ENCODE measurements at places on chromosomes 13 and 19.

DNA sequence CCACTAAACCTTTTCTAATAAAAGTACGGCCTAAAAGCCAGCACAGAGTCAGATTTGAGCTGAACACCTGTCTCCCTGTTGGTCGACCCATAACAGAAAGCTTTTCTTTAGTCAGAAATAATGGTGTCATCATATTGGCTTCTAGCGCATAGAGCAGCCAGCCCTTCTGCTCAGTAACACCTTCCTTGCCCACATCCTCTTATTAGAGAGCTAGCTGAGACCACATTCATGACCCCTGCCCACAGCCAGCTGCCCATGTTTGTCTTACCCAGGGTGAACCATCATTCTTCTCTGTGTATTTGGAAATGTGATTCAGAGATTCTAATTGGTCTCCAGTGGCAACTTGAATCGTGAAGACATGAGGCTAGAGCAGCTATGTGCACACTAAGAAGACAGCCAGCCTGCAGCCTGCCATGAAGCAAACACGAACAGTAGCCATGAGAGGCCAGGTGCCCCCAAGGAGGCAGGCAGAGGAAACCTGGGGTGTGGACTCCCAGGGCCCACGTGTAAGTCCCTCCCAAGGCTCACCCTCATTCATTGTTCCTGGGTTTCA lies 82.3 kb upstream of the PDCD5 start:
- DNase-seq = no peak

- DNase-seq = no peak
Measured at GRCh38 chr13:111407381-111408131, 87.1 kb downstream of the TEX29 start.

- DNase-seq = peak; percentile 59
Measured at GRCh38 chr19:3669947-3670795, 30.1 kb downstream of the PIP5K1C start.

DNA sequence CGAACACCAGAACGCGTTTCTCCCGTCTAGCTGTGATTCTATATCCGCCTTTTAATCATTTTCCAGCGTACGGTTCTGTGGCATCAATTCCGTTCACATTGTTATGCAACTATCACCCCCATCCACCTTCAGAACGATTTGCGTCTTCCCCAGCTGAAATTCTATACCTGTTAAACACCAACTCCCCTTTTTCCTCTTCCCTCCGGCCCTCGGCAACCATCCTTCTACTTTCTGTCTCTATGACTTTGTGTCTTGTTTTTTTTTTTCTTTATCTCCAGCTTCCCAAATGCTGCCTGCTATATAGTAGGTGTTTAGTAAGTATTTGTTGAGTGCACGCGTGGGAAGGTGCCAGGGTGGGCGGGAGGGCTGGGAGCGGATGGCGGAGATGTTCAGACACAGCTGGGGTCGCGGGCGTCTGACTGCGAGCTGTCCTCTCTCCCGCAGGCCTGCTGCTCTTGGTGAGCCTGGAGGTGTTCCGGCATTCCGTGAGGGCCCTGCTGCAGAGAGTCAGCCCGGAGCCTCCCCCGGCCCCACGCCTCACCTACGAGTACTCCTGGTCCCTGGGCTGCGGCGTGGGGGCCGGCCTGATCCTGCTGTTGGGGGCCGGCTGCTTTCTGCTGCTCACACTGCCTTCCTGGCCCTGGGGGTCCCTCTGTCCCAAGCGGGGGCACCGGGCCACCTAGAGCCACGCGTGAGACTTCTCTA lies 20.2 kb downstream of the CACNG6 start:
- no peak for DNase-seq

DNA sequence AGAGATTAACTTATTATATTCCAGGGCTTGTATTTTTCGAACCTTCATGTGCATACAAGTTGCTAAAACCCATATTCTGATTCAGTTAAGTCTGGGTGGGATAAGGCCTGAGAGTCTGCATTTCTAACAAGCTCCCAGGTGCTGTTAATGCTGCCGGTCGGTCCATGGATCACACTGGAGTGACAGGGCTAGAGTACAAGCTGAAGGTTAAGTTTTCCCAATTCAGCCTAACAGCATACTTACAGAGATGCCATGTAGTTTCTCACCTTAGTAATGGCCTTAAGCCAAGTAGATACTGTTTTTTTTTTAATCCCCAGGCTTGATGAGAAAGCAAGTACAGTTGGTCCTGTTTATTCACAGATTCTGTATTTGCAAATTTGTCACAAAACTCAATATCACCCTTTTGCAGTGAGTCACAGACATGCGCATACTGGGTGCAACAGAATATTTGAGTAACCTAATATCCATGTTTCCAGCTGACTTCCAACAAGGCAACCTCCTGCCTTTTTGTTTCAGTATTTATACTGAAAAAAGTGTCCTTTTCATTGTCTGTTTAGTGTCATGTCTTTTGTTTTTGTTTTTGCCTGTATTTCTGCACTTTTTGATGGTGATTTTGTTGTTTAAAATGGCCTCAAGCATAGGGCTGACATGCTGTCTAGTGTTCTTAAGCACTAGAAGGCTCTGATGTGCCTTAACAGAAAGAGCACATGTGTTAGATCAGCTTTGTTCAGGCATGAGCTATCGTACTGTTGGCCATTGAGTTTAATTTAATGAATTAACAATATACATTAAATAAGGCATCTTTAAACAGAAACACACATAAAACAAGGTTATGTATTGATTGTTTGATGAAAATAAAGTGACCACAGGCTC lies 875.0 kb downstream of the PCDH9 start:
- DNase-seq = no peak

DNA sequence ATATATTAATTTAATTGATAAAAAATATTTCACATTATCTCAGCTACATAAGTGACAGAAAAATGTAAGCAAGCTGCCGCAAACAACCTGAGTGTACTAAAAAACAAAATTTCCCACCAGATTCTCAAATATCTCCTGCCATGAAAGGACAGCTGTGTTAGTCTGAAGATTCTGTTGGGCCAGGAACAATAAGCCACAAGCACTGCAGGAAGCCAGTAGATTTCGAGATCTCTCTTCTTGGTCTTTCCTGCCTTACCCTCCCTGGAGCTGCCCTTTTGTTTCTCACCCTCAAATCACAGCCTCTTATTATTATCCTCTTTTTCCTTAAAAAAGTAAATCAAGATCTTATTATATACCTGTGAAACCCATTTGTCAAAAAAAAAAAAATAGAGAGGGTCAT lies 165.6 kb downstream of the EFNB2 start:
- no peak for DNase-seq

GRCh38 chr13:79679334-79679733 lies 198.4 kb downstream of the NDFIP2 start:
- no peak for DNase-seq

GRCh38 chr13:39414339-39414738 lies 188.7 kb downstream of the LHFPL6 start:
- DNase-seq = no peak

GRCh38 chr13:41962994-41963393 lies 2.1 kb upstream of the VWA8 start:
- no peak for DNase-seq

GRCh38 chr13:112675366-112675756 lies 14.5 kb upstream of the ATP11A start:
- no peak for DNase-seq

DNA sequence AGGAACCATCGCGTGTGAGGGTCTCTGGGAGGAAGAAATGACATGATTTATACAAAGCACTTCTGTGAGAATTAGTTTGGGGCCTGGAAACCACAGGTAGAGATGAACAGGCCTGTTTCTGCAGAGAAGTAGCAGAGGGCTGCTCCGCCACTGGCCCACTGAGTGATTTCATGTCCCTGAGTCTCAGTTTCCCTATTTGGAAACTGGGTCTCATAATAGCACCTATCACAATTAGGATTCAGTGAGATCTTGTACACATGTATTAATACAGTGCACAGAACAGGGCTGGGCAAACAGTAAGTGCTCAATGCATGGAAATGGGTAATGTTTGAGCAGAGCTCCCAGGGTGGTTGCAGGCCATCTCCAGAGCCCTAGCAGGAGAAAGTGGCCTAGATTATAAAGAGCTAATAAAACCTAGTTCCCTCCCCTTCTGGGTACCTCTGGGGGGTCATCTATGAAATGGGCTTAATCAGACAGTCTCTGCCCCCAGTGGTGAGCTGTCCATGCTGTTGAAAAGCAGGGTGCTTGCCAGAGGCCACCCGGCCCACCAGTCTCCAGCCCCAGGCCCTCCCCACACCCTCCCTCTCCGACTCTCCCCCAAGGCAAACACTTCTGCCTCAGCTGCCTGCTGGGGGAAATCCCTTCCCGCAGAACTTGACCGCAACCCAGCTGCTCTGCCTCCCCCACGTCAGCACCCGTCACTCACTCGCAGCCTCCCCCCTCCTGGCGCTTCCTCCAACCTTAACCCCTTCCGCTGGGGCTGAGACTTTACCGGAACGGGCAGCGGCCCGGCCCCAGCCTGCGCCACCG lies 4.5 kb downstream of the BCL3 start:
- no peak for DNase-seq

DNA sequence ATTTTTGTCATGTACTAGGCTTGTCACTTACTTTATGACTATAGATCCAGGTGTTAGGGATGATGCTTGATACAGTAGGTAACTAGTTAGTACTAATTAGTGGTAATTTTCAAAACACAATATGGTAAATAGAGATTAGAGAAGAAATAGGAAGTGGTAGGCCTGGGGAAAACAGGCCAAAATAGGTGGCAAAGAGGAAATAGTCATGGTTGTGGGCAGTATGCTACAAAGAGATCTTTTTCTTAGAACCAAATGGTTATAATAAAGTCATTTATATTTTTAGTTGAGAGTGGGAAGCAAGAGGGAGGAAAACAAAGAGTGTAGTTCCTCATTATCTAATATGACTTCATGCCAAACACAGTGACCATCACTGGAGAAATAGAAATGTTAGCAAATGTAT lies 9.1 kb upstream of the VWA8 start:
- DNase-seq = no peak

GRCh38 chr13:29193083-29193482 lies 372.9 kb downstream of the MTUS2 start:
- DNase-seq = no peak

GRCh38 chr19:55493645-55494171 lies 5.5 kb downstream of the SSC5D start:
- no peak for DNase-seq

- DNase-seq = no peak
Measured at GRCh38 chr13:42539670-42540069, 34.3 kb upstream of the TNFSF11 start.

GRCh38 chr13:46181377-46181839 lies 569 bp downstream of the LCP1 start:
- DNase-seq = no peak

- DNase-seq = no peak
Measured at GRCh38 chr13:30392681-30393045, 29.6 kb upstream of the UBE2L5 start.

DNA sequence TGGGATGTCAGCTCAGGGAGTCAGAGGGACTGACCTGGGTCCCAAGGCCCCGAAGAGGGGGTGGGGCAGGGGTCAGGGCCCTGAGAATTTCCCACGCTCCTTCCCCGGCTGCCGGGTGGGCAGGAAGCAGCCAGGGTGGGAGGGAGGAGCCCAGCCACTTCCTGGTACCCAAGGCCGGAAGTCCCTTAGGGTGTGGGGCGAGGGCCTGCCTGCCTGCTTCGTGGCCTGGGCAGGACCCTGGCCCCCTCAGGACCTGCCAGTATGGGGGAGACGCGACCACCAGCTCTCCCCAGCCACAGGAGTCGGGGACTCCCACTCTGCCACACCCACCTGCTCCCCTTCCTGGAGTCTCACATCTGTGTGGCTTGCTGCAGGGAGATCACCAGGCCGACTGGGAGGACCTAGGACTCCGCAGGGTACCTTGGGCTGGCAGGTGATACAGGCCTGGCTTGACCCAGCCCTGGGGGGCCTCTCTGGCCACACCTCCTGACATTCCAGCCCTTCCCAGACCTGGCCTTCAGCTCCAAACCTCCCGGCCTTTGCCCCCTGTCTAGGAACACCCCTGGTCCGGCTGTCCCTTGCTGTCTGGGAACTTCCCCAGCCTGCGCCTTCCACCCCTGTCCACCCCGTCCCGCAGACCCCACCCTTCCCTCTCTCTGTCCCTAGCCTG lies 9.8 kb upstream of the CIRBP start:
- no peak for DNase-seq

- DNase-seq = no peak
Measured at GRCh38 chr13:77328819-77329132, 1.9 kb upstream of the MYCBP2 start.

- no peak for DNase-seq
Measured at GRCh38 chr19:7676854-7677253, at the start of gene MCEMP1. Gene MCEMP1 (plus strand): TSS chr19:7677090. CDS start chr19:7677121, 31 bp downstream.

DNA sequence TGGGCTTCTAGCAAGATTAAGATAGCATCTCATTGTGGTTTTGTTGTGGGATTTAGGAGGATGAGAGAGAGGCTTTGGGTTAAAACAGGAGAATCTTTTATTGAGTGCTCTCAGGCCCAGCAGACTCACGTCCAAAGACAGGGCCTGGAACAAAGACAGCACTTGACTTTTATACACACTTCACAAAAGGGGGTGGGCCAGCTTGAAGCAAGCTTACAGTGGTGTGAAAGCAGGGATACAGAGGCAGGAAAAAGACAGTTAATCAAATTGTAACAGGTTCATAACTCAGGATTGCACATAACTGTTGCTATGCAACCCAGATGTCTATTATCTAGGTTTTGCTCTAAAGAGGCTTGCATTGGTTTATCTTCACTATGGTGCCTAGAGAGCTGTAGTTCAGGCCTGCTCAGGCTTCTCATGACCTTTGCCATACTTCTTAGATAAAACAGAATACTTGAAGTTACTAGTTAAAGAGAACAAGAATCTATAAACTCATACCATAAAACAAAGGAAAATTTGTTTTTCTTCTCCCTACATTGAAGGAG lies 42.2 kb upstream of the CEACAM21 start:
- DNase-seq = no peak

Data from urinary bladder (tissue), 4 donors.